Inflammatory macrophage treated with lipopolysaccharide for 4 hours (primary cell): ENCODE measurements at places on chromosomes 13 and 19.

- DNase-seq, result no peak
Measured at GRCh38 chr13:99315186-99315585, 8.0 kb upstream of the GPR183 start.

GRCh38 chr19:15837221-15837731, 21.8 kb upstream of the OR10H1 start:
- DNase-seq, result no peak

GRCh38 chr19:1618157-1619093, 13.2 kb upstream of the UQCR11 start:
- peak; percentile 7 for DNase-seq

- no peak for DNase-seq
Measured at GRCh38 chr13:73054712-73055111, 4.1 kb upstream of the KLF5 start.

- no peak for DNase-seq
Measured at GRCh38 chr13:64871742-64872141, 2358.4 kb downstream of the PCDH9 start.

GRCh38 chr19:1468274-1468820, 10.7 kb downstream of the C19orf25 start:
- DNase-seq, result no peak

GRCh38 chr13:30300596-30300995, 6.8 kb downstream of the KATNAL1 start:
- DNase-seq, result no peak

DNA sequence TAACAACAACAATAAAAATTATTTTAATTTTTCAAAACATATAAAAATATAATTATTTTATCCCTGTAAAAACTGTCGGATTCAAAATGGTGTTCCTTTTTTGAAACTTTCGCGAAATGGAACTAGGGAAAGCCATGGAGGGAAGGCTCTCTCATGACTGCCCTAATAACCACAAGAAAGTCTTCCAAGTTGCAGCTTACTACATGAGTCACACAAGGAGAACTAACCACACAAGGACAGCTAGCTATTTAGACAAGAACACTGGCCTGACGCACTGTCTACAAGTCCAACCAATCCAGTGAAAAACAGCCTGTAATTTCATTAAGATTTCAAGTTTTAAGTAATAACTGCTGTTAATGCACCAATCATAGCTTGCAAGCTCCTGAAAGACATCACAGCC, 319.2 kb upstream of the PCDH9 start:
- DNase-seq, result no peak

- no peak for DNase-seq
Measured at GRCh38 chr19:33304760-33305647, 2.7 kb upstream of the CEBPA start.

GRCh38 chr13:77853703-77854102, 64.9 kb downstream of the EDNRB start:
- no peak for DNase-seq
